H9 (cell line): ENCODE measurements at places on chromosomes 6 and 20.
A peak's percentile ranks its signal among the peaks of the same experiment; 100 is the strongest.

GRCh38 chr6:41759905-41760579 is 12.8 kb upstream of the PGC start:
- DNase-seq: no peak

DNA sequence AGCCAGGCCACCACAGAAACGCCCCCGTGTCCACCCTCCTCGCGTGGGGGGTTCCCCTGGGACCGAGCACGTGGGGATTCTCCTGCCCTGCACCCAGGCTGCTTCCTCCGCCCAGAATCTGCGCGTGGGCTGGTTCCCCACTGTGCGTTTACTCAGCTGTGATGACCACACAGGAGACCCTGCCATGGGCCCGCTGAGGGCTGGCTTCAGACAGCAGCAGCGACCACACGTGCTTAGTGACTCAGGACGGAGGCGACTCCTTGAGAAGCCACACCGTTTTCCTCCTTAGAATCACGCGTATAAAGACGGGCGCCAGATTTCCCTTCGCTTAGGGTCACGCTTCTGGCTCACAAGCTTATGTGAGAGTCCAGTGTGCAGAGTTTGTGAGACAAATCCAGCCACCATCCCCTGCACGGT is 63.9 kb upstream of the PDE10A start:
- DNase-seq: no peak

GRCh38 chr20:48787861-48788375 is 39.9 kb downstream of the PREX1 start:
- no peak for DNase-seq

DNA sequence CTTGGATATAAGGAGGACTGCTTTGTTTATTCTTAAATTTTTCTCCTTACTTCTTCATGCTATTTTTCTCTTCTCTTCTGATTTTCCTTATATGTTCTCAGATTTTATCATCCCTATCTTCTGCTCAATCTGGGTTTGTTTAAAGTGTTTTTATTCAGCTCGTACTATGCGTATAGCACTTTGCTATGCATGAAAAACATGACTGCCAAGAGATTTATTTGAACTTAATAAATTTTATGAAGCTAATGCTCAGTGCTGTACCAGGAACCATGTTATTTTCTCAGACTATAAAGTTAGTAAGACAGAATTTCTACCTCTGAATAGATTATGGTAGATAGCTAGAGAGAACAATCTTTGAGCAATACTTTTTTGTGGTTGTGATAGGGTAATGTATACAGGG is 305.9 kb downstream of the LAMA2 start:
- no peak for DNase-seq

- no peak for DNase-seq
These were observed 6.7 kb downstream of the ZFAND3 start for GRCh38 chr6:37826188-37826587.

GRCh38 chr6:75201021-75201420 is 4.8 kb downstream of the COL12A1 start:
- no peak for DNase-seq

DNA sequence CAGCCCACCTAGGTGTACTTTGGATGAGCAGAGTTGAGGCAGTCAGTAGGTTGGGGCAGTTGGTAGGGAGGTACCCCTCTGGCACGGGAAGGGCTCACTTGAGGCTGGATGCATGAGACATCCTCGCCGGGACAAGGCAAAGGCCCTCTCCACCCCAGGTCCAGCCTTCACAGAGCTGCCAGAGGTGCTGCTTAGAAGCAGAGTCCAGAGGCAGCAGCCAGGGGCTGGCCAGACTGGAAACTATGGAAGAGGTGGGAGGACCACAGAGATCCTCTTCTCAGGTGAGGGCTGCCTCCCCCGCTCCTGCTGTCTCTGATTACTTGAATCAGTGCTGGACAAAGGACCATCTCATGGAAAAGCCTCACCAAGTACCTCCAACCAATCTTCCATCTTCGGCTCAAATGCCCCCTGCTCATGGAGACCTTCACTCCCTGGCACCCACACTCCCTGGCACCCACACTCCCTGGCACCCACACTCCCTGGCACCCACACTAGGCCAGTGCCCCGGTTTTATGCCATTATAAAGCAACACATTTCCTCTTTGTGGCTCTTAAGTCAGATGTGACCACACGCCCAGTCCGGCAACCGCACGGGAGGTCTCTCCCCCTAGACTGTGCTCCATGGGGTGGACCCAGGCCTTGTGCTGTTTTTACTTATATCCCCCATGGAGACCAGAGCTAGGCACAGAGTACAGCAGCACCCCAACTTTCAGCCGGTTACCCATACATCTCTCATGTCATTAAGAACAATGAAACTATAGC is 100.1 kb downstream of the YTHDF1 start:
- no peak for DNase-seq

DNA sequence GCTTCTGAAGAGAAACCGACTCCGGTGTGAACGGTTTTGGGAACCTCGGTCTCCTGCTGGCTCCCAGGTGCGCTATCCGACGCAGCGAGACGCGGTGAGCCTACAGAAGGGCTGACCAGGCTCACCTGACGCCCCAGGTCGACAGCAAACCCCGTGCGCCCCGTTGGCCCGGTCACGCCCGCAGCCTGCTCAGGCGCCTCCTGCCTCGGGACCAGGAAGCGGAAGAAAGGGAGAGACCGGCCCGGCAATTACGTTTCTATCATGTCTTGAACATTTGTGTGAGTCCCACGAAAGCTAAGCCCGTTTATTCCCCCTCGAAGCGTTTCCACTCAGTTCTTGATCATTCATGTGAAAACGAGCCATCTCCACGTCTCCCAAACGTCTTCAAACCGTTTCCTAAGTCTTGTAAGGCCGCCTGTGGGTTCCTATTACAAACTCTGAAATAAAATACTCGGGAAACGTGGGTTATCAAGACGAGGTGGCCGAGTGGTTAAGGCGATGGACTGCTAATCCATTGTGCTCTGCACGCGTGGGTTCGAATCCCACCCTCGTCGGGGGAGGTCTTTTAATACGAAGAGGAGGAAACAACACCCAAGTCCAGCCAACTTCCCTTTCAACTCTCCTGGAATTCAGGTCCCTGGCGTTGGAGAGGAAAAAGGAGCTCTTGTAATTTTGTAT is 150.5 kb upstream of the PRSS16 start:
- peak; percentile 77 for DNase-seq

DNA sequence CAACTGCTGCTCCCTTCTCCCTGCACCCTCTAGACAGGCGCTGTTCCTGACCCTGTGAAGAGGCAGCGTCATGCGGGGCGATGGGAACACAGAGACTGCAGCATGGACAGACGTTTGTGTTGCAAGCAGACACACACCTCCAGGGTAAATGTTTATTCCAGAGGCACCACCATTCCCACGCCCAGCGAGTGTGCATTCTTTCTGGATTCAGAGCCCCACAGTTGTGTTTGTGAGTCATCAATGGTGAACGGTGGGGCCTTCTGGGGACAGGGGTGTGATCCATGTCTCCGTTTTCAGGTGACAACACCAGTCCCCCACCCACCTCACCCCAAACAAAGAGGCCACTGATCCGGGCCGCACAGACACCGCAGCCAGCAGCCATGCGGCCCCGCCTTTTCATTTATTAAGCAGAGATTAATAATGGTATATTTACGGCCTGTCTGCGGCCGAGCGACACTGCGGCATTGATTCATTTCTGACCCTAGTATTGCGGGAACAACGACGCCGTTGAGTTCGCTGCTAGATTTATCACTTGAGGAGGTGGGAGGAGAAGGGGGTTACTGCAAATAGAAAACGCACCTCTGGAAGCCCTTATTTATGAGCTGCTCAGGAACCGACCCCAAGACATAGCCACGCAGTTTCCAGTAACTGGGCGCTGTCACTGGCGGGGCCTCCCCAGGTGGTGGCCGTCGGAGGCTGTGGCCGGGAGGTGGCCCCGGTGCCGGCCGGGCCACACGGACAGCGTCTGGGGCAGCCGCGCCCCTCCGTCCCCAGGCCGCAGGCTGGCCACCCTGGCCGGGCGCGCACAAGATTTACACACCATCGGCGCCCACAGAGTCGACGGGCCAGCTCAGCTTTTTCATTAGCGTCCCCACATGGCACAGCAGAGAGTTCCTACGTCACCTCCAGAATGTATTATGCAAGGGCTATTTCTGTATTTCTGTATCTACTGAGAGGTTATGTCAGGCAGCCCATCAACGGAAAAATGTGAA is 367.6 kb downstream of the THBS2 start:
- no peak for DNase-seq

- no peak for DNase-seq
These were observed 51.2 kb upstream of the FANCE start for GRCh38 chr6:35400901-35401311.

DNA sequence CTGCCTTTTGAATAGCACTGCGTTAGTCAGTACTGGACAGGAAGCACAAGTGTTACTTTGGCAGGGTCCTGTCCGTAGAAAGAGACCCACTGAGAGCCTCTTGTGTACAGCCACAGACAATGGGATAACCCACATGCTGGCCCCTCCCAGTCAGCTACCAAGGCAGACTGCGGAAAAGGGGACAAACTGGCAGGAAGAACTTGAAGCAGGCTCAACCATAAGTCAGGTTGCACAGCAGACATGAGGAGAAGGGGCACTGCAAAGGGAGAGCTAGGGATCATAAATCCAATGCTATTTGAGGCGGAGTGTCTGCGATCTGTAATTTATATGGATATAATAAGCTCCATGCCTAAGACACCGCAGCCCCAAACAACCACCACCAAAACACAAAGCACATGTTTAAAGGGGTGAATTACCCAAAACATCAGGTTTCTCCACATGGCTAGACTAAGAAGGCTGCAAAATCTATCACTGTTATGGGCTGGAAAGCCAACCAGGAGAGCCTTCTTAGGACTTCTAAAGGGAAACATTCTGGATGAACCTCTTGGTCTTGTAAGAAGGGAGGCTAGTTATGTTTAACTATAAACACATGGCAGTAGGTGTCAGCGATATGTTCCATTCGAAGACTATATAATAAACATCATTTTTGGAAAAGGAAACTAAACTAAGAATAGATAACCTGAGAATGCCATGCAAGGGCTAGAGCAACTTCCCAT is 141.7 kb downstream of the BACH2 start:
- DNase-seq: no peak

GRCh38 chr6:24838081-24838480 is 39.4 kb upstream of the ARMH2 start:
- DNase-seq: no peak
